ENCODE measurements at places on chromosomes 12 and 14.

GRCh38 chr12:80293347-80293746 is 150.7 kb upstream of the PTPRQ start:
- DNase-seq, result no peak

DNA sequence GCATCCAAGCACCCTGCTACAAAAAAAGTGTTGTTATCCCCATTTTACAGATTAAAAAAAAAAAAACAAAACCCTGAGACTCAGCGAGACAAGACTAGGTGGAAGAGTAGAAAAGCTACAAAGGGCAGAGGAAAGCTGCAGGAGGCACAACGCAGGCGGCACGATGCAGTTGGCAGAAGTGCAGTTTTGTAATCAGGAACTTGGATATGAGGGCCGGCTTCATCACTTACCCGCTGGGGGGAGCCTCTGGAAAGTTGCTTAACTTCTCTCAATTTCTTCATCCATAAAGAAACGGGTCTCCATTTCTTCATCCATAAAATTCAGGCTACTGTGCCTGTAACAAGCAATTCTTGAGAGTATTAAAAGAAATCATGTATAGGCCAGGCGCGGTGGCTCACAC is 33.1 kb upstream of the CCDC60 start:
- no peak for DNase-seq

DNA sequence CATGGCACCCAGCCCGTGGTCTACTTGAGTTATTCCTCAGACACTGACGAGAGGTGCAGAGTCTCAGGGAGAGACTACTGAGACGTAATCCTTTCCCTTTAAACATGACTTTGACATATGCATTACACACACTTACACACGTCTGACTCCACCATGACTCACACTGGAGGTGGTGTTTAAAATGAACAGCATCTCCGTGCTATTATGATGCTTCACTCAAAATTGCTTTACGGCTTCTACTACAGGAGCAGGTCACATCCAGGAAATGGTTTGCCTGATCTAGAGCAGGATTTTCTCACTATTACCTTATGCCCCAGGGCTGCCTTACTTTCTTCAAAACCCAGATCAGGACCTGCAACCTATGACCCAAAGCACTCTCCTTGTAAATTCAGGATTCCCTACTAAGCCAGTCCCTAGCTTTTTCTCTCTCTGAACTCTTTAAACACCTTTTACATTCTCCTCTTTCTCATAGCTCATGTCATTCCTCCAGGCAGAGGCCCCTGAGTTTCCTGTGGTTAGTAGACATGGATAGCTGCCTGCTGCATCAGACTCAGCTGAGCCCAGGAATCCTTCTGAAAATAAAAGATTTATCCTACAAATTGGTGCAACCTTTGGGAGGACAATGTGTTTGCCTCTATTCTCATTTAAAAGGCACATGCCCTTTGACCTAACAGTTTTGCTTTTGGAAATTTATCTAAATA is 31.2 kb downstream of the TMCC3 start:
- no peak for DNase-seq

DNA sequence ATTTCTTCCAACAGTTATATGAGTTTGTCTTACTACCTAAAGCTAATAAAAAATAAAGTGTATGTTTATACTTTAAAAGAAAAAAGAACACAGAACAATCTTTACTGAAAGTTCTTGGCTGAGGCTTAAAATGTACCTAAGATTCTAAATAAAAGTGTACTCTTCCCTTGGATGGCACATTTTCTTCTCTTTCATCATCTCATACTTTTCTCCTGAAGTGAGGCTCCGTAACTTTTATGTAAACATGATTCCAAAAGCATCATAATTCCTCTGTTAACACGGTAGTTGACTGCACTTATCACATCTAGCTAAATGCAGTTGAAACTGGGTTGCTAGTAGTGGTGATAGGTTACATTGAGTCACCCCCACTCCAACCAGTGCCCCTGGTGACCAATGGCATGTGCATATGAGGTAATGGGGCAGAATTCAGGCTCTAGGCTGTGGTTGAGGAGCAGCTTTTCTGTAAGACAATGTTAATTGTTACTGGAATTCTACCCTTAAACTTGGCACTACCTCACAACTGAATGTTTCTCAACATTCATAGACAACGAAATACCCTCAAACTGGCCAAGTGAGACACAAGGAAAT is 38.4 kb downstream of the WASHC3 start:
- no peak for DNase-seq

DNA sequence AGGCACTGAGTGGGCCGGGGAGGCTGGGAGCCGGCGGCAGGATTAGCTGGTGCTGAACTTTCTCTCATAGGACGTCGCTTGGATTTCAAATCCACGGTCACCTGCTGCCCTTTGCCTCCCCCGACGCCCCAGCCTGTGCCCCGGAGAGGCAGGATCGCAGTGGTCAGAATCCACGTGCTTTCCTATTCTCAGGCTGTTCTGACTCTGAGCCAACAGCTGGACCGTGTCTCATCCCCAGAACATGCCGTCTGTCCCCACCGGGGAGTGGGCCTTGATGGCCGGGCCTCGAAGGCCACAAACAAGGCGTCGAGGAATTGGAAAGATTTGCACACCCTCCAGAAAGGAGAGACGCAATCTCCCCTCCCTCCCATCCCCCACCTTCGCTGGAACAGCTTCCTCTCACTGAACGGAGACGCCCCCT is 18.5 kb upstream of the MLXIP start:
- DNase-seq, result no peak

GRCh38 chr14:100082723-100083122 is 17.5 kb downstream of the EVL start:
- DNase-seq, result no peak

DNA sequence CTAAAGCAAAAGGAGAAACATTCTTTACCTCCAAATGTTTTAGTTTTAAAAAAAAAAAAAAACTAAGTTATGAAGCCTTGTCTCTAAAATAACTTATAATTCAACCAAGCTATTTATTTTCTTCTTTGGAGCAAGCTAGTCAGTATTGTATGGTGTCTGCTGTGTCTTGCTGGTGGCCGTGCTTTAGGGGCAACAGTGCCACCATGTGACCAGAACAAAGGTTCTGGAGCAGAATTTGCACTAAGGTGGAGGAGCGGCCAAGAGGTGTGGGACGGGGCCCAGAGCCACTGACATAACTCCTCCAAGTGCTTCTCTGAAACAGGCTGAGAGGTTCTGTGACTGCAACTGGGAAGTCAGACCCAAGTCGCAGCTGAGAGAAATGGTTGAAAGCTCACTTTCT is 4.5 kb downstream of the FICD start:
- no peak for DNase-seq

All from inflammatory macrophage treated with lipopolysaccharide for 1 hour (primary cell).